ENCODE measurements at places on chromosomes 4 and X. TPM values are rescaled to one million over a fixed set of nuclear protein-coding genes. Genes with fewer than 3 reads are reported as not detected.

DNA sequence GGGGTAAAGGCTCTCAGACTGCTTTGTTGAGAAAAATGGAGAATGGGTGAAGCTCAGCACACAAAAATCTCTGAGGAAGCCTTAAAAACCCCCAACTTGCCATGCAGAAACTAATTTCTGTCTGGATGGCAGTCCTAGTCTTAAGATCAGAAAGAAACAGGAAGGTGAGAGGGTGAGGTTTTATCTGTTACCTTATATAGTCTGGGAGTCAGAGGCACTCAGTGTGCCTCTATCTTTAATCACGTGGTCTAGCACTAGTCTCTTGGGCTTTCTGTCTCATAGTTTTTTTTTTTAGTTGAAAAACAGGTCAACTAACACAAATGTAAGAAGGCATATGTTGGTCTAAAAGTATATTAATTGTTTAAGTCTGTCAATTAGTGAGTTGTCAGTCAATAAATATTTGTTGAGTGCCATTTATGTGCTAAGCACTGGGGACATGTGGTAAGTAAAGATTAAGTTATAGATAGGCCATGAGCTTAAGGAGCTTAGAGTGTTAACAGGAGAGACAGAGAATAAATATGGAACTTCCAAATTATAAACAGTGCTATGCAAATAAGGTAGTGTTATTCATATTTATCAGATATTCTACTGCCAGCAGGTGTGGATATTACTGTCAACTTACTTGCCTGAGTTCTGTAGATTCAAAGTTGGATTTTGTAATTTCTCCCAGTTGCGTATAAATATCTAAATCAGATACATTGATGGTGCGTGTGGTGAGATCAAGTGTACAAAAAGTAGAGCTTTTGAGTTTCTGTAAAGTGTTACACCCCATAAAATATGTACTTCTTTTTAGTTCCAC, 7.0 kb downstream of the CYBB start:
- no peak for DNase-seq
- no peak overlapping the region for H3K4me3 ChIP-seq
- H3K36me3 ChIP-seq = no peaks in the 10 kb centered on the region

DNA sequence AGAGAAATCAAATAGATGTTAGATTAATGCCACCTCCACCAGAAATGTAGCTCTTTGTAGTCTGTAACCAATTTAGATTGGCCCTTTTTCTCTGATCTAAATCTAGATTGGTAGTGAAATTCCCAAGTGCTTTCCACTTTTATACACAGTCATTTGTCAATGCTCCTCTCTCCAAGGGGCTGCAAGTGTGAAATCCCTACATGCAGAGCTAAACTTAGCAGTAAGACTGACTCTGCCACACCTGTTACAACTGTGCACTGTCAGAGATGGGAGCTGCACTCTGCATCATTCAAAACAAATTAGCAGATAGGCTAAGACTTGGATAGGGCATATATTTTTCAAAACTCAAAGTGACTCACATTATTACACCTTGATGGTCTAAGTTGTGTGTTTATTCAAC, 9.1 kb downstream of the SERTM2 start:
- H3K4me1 ChIP-seq = no peaks in the 10 kb centered on the region
- no peak for DNase-seq
- no peaks in the 10 kb centered on the region for H3K36me3 ChIP-seq
- H3K27ac ChIP-seq = no peak overlapping the region
- H3K27me3 ChIP-seq = no peaks in the 10 kb centered on the region
- no peak overlapping the region for H3K4me3 ChIP-seq

DNA sequence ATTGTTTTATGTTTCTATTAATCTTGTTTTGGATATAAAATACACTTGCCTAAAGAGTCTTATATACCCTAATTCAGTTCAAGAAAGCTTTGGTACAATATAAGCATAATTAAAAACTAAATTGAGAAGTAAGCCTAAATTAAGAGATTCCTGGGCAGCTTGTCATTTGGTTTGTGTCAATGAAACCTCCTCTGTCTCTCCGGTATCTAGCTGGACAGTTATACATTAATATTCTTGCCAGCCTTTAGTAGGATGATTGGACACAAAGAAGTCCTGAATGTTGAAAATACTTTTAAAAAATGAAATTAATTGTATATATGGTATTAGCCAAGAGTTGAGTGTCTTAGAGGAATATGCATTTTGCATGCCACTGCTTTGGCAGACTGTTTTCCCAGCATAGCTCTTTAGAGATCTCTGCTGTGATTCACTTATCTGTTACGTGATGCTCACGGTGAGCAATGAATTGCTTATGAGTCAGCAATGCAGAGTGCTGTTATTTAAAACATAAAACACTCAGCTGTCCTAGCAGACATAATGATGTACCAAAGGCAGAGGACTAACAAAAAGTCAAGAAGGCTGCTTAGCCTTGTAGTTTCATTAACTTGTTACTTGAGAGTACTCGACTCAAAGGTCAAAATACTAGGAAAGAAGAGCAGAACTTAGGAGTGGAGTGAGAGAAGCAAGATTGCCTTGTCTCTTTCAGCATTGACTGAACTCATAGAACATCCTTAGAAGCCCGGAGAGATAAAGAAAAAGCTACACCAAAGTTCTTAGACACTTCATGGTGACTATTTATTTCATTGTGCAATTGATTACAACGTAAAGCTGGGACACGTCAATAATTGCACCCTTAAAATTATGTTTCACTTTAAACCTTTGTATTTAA, 1296.1 kb upstream of the PCDH7 start:
- H3K27me3 ChIP-seq = no peaks in the 10 kb centered on the region
- H3K4me3 ChIP-seq = no peak overlapping the region
- no peaks in the 10 kb centered on the region for H3K36me3 ChIP-seq
- no peak for DNase-seq
- H3K27ac ChIP-seq = no peak overlapping the region

HTR2C gene
- 0.12 TPM for total RNA-seq

CEP44 gene
- 20.4 TPM for total RNA-seq

TLR10 gene
- total RNA-seq = not detected

ART3 gene
- total RNA-seq = 52.5 TPM

SPANXD gene
- 13.9 TPM for total RNA-seq

GRCh38 chrX:146881521-146881920, 67.0 kb upstream of the CXorf51A start:
- no peaks in the 10 kb centered on the region for H3K36me3 ChIP-seq
- no peak overlapping the region for H3K27ac ChIP-seq
- no peak for DNase-seq

DNA sequence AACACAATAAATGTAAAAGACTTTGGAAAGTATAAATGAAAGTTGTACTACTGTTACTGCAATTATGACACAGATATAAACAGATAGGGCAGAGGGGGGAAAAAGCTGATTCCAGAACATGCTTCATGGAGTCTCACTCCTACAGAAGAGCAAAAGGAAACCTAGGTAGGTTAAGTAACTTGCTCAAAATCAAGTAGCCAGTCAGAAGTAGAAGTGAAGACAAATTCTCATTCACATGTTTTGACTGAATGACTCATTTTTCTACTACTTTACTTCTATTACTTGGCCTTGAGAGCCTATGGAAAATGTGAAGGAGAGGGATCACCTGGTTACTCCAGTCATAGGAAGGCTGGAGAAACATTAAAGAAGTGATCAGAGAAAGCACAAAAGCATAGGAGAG, 23.6 kb upstream of the RASGEF1B start:
- H3K4me3 ChIP-seq = no peak overlapping the region
- DNase-seq = no peak
- no peaks in the 10 kb centered on the region for H3K36me3 ChIP-seq
- no peaks in the 10 kb centered on the region for H3K4me1 ChIP-seq

- no peak overlapping the region for H3K27ac ChIP-seq
- no peaks in the 10 kb centered on the region for H3K27me3 ChIP-seq
- H3K36me3 ChIP-seq = no peaks in the 10 kb centered on the region
These were observed 196.2 kb upstream of the PGRMC2 start for GRCh38 chr4:128483816-128484215.

DNA sequence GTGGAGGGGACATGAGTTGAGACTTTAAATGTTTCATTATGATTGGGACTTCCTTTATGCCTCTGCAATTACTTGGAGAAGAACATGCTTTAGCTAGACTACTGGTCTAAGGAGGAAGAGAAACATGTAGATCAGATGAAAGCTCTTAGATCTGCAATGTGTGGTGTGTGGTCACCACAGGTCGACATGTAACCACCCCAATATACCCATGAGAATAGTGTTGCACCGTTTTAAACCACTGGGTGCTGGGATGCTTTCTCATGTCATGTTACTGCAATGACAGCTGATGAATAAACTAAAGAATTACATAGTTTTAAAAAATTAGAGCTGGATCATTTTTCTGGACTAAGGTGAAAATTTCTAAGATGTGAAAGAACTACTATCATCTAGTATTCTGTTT, 1039.7 kb downstream of the RAPGEF2 start:
- H3K27ac ChIP-seq = no peak overlapping the region
- no peak for DNase-seq
- H3K36me3 ChIP-seq = no peaks in the 10 kb centered on the region
- no peaks in the 10 kb centered on the region for H3K27me3 ChIP-seq

ODAM gene
- total RNA-seq = not detected

MUC7 gene
- not detected for total RNA-seq

SERTM2 gene
- total RNA-seq = not detected

- no peaks in the 10 kb centered on the region for H3K36me3 ChIP-seq
- no peak overlapping the region for H3K4me3 ChIP-seq
- DNase-seq = no peak
- H3K4me1 ChIP-seq = no peaks in the 10 kb centered on the region
These were observed 229.6 kb downstream of the OPHN1 start for GRCh38 chrX:68203646-68204045.

DNA sequence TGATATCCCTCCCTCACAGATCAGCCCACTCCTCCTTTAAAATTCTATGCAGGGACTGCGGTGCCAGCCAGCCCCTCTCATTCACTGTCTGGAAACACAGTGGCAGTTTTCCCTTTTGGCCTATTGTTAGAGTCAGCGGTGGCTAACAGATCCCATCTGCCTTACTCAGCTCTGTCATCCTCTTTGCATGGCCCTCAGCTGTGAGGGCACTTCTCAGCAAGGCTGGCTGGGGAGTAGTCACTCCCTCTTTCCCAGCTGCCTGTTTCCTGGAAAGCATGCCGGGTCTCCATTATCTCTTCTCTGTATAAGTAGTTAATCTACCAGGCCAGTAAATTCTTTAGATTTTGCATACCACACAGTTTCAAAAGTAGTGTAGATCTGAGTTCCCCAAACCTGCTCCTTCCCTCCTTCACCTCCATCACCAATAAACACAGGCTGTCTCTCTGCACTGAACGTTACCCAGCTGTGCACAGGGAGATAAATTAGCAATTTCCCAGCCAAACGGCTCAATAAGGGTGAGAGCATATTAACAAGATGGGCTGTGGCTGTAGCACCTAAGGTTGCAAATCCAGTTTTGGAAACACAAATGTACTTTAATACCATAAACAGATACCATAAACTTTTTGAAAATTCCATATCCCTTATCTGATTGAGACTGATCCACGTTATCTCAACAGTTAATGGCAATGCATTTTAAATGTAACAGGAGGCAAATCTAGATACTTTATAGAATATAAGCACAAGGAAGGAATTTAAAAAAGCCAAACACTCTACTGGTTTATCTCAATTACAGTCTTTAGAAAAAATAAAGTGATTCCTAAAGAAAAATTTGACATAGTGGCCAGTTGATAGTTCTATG, 229.3 kb downstream of the ANKRD50 start:
- no peak overlapping the region for H3K27ac ChIP-seq
- DNase-seq = no peak
- H3K36me3 ChIP-seq = no peaks in the 10 kb centered on the region
- no peak overlapping the region for H3K4me3 ChIP-seq
- no peaks in the 10 kb centered on the region for H3K27me3 ChIP-seq
- H3K4me1 ChIP-seq = peaks cover 2% of the 10 kb centered on the region

GRCh38 chrX:32741910-32742309, 469.4 kb downstream of the DMD start:
- no peak for DNase-seq
- no peak overlapping the region for H3K27ac ChIP-seq
- H3K4me1 ChIP-seq = no peaks in the 10 kb centered on the region

DNA sequence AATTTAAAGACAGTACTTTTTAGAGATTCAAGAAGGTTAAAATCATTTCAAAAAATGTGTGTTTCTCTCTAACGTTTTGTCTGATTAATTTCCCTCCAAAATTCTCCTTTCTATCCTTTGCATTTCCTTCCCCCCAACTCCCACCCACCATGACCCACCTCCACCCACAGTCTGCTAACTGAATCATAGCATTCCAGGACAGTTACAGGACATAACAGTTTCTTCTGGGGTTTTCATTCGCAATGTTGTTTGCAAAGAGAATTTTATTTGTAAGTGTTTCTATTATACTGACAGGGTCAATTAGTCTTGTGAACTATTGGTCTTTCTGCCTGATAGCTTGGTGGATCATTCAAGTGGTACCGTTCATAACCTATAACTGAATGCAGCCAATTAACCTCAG, 53.7 kb downstream of the ANAPC10 start:
- no peak overlapping the region for H3K27ac ChIP-seq
- no peak overlapping the region for H3K4me3 ChIP-seq
- H3K36me3 ChIP-seq = no peaks in the 10 kb centered on the region
- no peak for DNase-seq
- no peaks in the 10 kb centered on the region for H3K4me1 ChIP-seq
- no peaks in the 10 kb centered on the region for H3K27me3 ChIP-seq

GRCh38 chrX:154445776-154446175, 1.8 kb downstream of the FAM50A start:
- H3K27me3 ChIP-seq = no peaks in the 10 kb centered on the region
- peaks cover 5% of the 10 kb centered on the region for H3K4me1 ChIP-seq
- H3K36me3 ChIP-seq = no peaks in the 10 kb centered on the region
- DNase-seq = no peak
- H3K27ac ChIP-seq = no peak overlapping the region

PLA2G12A gene
- 12.2 TPM for total RNA-seq

DHX15 gene
- 123 TPM for total RNA-seq

DNA sequence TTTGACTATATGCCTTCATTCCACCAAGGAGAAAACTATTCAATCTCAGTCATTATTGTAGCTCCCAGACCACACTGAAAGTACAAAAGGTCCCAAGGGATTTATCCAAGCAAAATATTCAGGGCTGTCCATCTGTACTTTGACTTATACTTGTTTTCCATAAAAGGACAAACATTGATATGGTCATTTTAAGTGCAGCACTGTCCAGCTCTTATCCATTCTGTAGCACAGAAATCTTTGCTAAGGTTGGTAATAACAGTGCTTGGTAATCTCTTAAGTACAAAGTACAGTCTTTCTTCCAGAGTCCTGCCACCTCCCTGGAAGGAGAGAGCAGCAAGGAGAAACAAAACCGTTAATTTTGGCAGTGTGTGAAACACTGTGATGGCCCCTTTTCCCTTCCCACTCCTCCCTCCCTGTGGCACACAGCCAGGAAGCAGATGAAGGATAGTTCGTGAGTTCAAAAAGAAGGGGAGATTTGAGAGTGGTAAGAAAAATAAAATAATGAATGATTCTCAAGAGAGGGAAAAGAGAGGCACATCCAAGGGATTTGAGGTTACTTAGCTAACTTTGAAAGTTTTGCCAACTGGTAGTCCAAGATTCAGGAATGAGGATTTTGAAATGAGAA, 6.8 kb upstream of the CXCL2 start:
- no peaks in the 10 kb centered on the region for H3K36me3 ChIP-seq
- no peak for DNase-seq
- no peaks in the 10 kb centered on the region for H3K4me1 ChIP-seq
- H3K27me3 ChIP-seq = no peaks in the 10 kb centered on the region

GRCh38 chr4:64617800-64618199, 208.6 kb upstream of the TECRL start:
- H3K4me3 ChIP-seq = no peak overlapping the region
- no peaks in the 10 kb centered on the region for H3K27me3 ChIP-seq
- H3K4me1 ChIP-seq = no peaks in the 10 kb centered on the region
